Activated naive CD4-positive, alpha-beta T cell (primary cell): ENCODE measurements at places on chromosomes 2 and 18.

DNA sequence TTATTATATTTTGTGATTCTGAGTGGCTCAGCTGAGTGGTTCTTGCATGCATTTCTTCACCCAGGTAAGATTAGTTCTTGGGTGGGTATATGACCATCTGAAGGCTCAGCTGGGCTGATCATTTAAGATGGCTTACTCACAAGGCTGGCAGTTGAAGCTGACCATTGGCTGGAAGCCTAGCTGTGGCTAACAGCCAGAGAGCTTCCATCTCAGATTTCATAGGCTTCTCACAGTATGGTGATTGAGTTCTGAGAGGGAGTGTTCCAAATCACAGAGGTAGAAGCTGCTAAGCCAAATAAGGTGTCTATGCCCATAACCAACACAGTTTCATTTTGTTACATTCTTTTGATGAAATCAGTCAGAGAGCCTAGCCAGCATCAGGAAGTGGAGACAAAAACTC is 117.4 kb upstream of the RPRM start:
- no peak for DNase-seq

- no peak for DNase-seq
Observed at GRCh38 chr2:32810909-32811495, 135.8 kb upstream of the LTBP1 start.

DNA sequence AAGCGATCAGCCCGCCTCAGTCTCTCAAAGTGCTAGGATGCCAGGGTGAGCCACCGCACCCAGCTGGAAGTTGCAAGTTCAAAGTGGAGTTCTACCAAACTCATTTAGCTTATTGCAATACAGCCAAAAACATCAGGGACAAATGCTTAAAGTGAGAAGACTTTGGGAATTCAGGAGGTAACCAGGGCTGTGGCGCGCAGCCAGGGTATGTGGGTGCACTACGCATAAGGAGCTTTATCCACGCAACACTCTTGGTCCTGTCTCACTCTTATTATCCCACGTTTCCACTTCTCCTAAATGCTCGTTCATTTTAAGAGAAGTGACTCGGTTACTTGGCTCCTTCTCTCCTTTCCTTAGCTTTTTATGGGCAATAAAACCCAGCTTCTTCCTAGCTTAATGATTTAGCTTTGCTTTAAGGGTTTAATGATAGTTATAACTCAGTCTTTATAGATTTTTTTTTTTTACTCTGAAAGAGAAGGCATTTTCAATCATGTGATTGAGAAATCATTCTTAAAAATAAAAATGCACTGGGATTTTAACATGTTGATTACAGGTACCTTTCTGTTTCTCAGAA is 199.8 kb downstream of the KCNE4 start:
- no peak for DNase-seq

DNA sequence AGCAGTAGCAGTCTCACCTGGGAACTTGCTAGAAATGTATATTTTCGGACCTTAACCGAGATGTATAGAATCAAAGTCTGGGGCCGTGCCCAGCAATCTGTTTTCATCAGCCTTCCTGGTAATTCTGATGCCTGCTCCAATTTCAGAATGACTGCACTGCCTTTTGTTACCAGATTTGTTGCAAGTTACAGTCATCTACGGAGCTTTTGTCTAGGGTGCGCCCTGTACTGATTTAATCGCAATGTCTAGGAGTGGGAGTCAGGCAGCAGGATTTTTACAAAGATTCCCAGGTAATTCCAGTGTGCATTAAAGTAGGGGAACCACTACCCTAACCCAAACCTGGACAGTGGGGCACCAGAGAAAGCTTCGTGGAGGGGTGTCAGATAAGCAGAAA is 178.0 kb downstream of the HAUS1 start:
- no peak for DNase-seq

GRCh38 chr18:78542204-78542603 is 437.4 kb upstream of the SALL3 start:
- DNase-seq = no peak

DNA sequence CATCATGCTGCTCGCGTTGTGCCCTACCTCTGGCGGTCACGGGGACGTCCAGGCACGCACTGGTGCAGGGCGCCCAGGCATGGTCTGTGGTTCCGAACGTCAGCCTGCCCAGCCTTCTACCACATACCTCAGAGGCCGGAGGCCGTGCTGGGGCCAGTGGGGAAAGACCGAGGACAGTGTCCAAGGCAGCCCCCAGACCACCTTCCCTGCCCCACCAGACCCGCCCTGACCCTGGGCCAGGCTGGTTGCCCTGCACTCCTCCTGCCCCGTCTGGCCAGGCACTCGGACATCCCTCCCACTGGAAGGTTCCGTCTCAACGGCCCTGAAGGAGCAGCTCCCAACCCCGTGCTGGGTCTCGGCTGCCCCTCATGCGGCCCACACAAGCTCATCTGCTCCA is 32.8 kb downstream of the SLC66A2 start:
- DNase-seq = no peak

- no peak for DNase-seq
Observed at GRCh38 chr2:201901786-201902185, 95.4 kb downstream of the CDK15 start.

GRCh38 chr2:130376433-130377293 is 20.8 kb downstream of the PTPN18 start:
- DNase-seq = no peak
